ENCODE measurements at places on chromosomes 5 and 9.

- no peak for DNase-seq
These were observed 55.2 kb upstream of the SHISAL2B start for GRCh38 chr5:64634997-64635686.

DNA sequence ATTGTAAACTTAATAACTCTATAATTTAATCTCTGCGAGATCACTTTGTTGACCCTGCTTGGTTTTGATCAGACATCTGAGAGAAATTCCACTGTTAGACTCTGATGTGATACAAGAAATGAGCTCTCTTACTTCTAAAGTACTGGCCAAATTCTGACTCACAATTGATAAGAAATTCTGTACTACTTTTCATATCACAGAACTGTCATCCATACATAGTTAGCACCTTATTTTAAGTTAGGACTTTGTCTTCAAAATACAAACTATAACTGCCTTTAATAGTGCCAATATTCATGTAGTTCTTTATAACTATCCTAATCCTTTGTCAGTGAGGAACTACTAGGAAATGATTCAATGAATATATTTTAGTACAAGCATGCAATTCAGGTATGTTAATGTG is 23.4 kb downstream of the MARCHF11 start:
- no peak for DNase-seq

DNA sequence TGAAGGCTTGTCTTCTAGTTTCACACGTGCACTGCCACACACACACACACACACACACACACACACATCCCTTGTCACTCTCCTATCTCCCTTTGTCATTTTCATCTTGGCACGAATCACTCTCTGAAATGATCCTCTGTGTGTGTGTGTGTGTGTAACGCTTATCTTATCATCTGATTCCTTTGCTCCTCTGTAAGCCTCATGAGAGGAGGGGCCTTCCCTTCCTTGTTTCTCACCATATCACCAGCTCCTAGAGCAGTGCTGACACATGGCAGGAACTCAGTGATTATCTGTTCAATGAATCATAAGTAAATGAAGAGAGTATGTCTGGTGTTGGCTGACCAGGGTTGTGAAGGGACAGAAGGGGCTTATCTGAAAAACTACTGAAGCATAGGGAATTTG is 53.3 kb downstream of the PDE4D start:
- DNase-seq: no peak

DNA sequence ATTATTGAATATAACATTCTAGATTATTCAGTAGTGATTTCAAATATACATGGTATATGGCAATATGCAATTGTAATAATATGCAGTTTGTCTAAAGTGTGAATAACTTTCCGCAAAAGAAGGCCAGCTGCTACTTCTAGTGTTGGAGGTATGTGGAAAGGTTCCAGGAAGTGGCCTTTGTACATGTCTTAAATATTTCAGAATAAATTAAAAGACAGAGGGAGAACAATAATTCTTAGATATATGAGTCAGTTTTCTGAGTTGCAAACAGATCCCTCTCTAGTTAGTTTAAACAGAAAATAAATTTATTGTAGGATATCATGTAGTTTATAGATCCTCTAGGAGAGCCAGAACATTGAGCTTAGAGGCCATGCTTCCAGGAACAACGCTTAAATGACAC is 210.8 kb upstream of the ELL2 start:
- no peak for DNase-seq

- no peak for DNase-seq
These were observed 116.5 kb downstream of the PIK3R1 start for GRCh38 chr5:68332080-68332451.

- DNase-seq: no peak
These were observed 898 bp downstream of the STC2 start for GRCh38 chr5:173327084-173327947.

DNA sequence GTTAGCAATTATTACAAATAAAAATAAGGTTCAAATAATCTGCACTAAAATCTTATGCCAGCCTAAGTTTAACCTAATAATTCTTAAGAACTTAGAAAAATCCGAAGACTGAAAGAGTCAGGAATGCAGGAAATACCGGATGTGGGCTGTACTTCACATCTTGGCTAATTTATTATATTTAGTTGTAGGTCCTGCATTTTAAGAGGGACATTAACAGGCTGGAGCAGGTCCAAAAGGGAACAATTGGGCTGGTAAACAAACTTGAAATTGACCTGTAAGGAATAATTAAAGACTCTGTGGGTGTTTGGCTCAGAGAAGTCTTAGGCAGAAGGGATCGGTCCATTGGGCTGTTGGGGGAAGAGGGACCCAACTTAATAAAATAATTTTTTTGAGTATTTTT is 18.4 kb downstream of the GLRA1 start:
- DNase-seq: no peak

DNA sequence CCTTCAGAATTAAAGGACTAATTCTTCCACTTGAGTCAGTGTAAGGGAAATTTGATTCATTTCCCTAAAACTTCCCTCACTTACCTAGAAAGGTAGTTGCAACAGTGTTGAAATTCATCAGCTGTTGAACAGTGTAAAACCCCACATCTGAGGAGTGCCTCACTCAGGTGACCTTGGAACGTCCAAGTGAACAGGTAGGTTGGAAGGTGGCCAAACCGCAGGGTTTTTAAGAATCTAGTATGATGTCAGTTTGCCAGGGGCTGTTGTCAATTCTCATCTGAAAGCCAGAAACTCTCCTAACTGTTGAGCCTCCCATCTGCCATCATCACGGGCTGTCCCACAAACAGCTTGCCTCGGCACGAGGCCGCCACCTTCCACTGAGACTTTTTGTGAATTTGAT is 105.7 kb downstream of the TMEM174 start:
- DNase-seq: no peak

DNA sequence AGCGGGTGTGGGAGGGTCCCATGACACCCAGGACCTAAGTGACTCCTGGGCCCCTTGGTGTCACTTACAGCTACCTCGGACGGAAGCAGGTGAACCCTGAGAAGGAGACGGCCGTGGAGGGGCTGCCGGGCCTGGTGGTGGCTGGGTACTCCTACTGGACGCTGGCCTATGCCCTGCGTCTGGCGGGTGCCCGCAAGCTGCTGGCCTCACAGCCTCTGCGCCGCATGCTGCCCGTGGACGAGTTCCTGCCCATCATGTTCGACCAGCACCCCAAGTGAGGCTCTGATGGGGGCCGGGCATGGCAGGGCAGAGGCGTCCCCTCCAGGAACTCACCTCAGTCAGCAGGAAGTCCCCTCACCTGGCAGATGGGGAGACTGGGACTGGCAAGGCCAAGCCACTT is 13.7 kb downstream of the CERCAM start:
- DNase-seq: no peak

GRCh38 chr5:89956838-89957237 is 452.7 kb downstream of the CETN3 start:
- DNase-seq: no peak

GRCh38 chr5:35247648-35248034 is 17.4 kb upstream of the PRLR start:
- no peak for DNase-seq

DNA sequence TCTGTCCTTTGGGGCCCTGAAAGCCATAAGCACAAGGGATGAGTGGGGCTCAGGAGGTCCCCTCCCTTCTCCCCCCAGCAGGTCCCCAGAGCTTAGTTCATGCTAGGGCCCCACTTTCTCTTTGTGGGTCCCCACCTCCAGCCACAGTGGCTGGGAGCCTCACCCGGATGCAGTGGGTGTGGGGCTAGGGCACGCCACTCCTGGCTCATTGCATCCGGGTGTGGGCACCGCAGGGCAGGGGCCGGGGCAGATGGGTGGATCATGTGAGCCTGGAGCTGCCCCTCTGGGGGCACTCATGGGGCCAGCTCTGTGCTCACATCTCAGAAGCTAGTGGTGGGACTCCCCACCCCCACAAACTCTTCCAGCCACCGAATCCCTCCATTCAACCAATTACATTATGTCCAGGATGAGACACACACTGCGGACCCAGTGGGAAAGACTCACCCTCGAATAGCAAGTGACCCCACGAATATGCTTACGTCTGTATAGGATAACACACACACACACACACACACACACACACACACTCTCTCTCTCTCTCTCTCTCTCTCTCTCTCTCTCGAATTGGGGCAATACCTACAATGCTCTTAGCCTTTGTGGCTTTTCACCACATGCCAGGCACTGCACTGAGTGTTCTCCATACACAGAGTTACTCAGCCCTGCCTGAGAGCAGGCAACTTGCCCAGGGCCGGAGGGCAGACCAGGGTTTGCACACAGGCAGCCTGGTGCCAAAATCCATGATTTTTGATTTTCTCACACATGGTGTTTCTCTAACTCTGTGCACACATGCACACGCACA is 16.8 kb upstream of the PHYKPL start:
- DNase-seq: no peak

- DNase-seq: peak; percentile 16
These were observed 7.3 kb downstream of the EGFLAM start for GRCh38 chr5:38265546-38266179.

DNA sequence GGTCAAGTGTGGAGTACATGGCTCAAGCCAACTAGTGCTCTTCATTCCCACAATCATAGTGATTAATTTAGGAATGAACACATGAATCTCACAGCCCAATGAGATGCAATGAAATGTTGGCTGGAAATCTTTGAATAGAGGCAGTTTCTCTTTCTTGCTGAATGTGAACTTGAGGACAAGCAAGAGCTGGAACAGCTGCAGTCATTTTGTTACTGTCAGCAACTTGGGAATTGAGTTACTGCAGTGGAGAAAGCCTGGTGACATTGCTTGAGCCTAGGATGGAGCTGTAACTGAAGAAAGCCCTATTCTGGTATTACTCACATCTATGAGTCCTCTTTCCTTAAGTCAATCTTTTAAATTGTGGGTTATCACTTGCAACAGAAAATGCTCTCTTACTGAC is 62.3 kb downstream of the YIPF5 start:
- DNase-seq: no peak

- no peak for DNase-seq
These were observed 329.4 kb downstream of the MAN2A1 start for GRCh38 chr5:110019119-110019518.

DNA sequence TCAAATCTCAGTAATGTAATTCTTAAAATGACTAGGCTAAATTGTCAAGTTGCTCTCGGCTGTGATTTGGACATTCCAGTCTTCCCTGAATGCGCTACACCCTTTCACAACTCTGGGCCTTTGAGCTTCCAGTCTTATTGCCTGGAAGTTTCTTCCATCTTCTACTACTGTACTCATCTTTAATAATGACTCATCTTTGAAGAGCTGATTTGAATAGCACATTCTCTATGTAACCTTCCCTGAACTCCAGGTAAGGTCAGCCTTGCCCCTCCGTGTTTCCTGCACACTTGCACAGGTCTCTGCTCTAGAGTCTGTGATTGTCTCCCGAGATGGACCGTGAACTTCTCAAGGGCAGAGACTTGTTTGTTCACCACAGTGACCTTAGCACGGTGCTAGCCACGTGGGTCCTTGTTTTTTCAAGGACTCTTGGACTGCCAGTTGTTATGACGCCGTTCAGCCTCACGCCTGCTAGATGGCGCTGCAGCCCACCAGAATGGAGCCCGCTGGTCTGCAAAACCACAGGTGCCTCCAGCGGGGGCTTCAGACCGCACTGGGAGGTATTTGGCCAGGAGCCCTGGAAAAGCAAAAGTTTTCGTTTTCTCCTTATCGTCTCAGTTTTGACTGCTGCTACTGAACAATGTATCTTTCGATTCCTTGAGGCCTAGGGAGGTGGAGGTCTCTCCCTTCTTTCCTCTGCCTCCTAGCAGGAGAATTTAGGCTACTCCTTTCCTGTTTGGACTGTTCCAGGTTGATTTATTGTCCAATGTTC is 44.4 kb downstream of the SEC61B start:
- DNase-seq: peak; percentile 8

GRCh38 chr9:103014242-103014641 is 19.1 kb downstream of the CYLC2 start:
- no peak for DNase-seq

GRCh38 chr9:114117996-114118830 is 19.1 kb upstream of the KIF12 start:
- DNase-seq: no peak

DNA sequence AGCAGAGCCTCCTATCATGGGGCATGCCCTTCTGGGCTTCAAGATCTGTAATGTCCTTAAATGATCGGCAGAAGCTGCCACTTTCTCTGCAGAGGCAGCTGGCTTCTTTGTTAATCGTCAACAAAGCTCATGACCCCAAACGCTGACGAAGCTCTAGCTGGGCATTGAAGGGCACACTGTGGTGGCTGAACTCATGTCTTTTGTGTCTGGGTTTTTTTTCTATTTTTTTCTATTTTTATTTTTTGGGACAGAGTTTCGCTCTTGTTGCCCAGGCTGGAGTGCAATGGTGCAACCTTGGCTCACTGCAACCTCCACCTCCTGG is 65.2 kb upstream of the ASS1 start:
- DNase-seq: no peak

GRCh38 chr9:72588336-72588735 is 66.9 kb downstream of the TMC1 start:
- no peak for DNase-seq

DNA sequence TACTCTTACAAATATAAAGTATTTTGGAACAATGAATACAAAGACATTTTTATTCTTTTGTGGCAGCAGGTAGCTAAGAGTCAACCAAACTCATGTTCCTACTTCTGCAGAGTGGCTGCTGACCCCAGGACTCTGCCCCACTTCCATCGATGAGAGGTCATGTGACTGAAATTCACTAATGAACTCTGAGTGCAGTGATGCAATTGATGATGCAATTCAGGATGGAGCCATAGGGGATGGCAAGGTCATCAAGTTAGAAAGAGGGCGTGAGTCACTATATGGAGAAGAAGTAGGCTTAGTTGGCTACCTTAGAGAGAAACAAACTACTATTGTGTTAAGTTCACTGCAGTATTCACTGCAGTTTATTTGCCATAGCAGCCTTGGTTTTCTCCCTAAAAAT is 340.4 kb downstream of the CTNND2 start:
- DNase-seq: no peak

DNA sequence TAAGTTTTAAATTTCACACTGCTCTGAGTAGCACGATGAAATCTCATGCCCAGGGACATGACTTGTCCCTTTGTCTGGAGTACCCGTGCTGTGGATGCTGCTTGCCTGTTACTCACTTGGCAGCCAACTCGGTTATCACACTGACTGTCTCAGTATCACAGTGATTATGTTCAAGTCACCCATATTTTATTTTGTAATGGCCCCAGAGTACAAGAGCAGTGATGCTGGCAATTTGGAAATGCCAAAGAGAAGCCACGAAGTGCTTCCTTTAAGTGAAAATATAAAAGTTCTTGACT is 22.8 kb upstream of the SCGB3A2 start:
- no peak for DNase-seq

- DNase-seq: no peak
These were observed 173.2 kb downstream of the GABRB2 start for GRCh38 chr5:161373345-161373707.

GRCh38 chr5:15203376-15203775 is 296.6 kb upstream of the FBXL7 start:
- no peak for DNase-seq

DNA sequence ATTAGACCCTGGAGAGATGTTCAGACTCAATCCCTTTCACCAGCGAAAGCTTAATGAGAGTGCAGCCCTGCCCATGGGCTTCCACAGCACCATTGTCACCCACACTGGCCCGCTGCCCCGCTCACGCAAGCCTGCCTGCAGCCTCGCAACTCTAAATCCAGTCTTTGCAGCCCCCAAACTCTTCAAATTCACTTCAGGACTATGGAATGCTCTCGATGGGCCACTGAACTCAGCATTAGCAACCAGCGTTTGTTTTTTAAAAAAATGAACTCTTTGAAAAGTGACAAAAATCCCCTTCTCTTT is 17.1 kb downstream of the DCANP1 start:
- DNase-seq: no peak

Data from activated naive CD4-positive, alpha-beta T cell (primary cell).